ENCODE measurements at places on chromosomes 6 and 20.
A peak's percentile ranks its signal among the peaks of the same experiment; 100 is the strongest.

DNA sequence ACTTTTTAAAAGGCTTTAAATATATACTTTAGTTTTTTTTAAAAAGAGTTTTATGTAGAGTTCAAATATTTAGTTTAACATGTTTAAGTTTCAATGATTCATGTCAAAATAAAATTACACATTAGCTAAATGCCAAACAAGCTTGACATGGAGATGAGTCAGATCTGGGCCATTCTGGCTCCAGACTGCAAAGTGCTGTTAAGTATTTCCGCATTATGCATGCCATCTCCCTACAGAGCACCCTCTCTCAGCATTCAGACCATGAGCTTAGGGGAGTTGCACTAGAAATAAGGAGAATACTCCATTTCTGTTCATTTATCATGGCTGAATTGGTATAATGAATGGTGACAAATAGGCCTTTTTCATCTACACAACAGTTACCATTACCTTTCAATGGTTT is 21.5 kb upstream of the HS3ST5 start:
- DNase-seq, result no peak

DNA sequence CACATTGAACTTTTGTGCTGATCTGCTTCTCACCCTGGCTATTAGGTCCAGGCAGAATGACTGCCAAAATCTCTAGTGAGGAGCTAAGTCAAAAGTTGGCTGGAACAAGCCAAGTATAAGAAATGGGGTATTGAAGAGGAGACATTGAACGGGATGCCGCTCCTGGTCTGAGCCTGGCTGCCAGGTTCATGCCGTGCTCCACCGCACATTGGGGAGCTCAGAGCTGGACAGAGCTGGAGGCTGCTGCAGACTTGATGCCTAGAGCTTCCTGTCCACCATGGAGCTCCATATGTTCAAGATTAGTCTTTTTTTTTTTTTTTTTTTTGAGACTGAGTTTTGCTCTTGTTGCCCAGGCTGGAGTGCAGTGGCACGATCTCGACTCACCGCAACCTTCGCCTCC is 4.1 kb upstream of the IFT52 start:
- DNase-seq, result no peak

- no peak for DNase-seq
These were observed 18.5 kb downstream of the GRM1 start for GRCh38 chr6:146047371-146047770.

DNA sequence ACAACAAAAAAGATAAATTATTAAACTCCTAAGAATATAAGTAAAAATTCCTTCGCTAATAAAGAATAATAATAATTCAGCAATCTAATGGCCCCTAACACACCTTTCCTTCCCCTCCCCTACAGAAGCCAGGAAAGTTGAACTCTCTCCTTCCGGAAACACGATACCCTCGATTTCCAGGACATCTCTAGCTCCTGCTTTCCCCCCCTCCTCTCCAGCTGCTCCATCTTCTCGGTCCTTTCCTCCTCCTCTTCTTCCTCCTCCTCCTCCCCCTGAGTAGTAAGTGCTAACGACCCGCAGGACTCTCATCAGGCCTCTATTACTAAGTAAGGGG is 603 bp downstream of the TASP1 start:
- DNase-seq, result no peak

GRCh38 chr20:35511814-35512420 is 17.5 kb downstream of the C20orf173 start:
- DNase-seq, result peak; percentile 16

GRCh38 chr20:34355427-34355826 is 7.6 kb upstream of the ITCH start:
- no peak for DNase-seq

- no peak for DNase-seq
These were observed 21.7 kb downstream of the TGM6 start for GRCh38 chr20:2402271-2402980.

DNA sequence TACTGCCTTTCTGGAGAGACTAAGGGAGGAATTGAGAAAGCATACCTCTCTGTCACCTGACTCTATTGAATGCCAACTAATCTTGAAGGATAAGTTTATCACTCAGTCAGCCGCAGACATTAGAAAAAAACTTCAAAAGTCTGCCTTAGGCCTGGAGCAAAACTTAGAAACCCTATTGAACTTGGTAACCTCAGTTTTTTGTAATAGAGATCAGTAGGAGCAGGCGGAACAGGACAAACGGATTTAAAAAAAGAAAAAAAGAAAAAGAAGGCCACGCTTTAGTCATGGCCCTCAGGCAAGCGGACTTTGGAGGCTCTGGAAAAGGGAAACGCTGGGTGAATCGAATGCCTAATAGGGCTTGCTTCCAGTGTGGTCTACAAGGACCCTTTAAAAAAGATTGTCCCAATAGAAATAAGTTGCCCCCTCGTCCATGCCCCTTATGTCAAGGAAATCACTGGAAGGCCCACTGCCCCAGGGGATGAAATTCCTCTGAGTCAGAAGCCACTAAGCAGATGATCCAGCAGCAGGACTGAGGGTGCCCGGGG is 43.1 kb upstream of the RNF182 start:
- DNase-seq, result no peak

GRCh38 chr20:32592022-32592421 is 6.9 kb upstream of the NOL4L start:
- no peak for DNase-seq

GRCh38 chr20:17572034-17572638 is 2.3 kb downstream of the DSTN start:
- no peak for DNase-seq

DNA sequence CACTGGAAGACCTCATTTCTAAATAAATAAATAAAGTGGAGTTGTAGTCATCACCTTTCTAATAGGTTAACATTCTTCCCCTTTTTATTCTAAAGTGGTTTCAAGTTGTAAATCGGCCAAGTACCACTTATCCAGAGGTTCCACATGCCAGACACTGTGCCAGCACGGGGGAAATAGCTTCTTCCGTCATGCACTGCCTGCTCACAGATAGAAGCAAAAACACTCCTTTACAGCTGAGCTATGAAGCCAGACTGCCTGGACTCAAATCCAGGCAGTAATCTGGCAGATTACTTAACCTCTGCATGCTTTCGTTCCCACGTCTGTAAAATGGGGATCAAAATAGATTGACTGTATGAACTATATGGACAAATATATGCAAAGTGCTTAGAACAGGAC is 17.2 kb upstream of the SCML4 start:
- peak; percentile 74 for DNase-seq

DNA sequence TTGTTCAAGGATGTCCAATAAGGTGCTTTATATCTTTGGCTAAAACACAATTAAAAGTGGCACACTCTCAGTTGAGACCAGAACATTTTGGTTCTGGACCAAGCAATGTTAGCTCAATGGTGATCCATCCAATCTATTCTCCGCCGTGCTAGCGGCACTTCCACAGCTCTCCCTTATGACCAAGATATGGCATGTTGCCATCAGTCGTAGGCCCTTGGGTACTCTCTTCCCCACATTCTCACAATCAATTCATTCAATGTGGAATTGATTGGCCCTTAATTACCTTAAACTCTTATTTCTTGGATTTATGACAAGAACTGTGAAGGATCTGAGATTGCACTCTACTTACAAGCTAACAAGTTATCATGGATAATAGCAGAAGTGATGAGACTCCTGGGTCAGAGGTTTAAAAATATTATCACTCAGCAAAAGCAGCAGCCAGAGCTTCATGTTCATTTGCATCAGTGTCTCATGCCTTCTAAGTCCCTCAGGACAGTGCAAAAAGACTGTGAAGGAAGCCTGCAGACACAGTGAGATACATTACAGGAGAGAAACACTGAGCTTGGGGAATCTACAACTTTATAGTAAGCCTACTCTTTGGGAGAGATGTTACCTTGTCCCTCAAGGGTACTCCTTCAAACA is 80.0 kb upstream of the ARG1 start:
- no peak for DNase-seq

DNA sequence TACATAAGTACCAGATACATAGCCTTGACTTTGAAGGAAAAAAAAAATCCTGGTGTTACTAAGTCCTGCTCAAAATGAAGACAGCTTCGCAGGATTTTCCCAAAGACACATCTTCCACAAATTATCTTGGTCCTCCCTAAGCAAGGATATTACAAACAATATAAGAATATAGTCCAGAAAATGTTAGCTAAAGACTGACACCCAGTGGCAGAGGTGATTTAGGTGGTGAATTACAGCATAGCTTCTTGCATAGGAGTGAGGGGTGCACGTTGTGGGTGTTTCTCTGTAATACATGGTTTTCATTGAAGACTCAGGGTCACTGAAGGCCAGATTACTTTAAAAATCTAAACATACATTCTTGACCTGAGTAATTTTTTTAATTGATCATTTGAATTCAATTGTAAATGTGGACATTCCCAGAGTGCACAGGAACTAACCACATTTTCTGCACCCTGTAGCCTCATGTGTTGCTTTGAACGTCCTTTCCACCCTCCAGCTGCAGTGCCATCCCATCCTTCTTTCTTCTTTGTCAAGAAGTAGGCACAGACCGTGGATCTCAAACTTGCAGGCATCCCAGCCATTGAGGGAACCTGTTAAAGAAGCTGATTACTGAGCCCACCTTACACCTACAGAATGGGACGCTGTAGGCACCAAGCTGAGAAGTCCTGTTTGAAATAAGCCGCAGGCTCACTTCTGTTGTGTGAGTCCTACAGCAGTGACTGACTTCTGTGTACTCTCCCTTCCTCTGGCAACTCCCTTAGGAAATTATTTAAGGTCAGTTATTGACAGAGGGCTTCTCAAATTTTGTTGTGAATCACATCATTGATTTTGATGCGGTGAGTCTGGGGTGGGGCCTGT is 102.6 kb downstream of the PERP start:
- peak; percentile 45 for DNase-seq

DNA sequence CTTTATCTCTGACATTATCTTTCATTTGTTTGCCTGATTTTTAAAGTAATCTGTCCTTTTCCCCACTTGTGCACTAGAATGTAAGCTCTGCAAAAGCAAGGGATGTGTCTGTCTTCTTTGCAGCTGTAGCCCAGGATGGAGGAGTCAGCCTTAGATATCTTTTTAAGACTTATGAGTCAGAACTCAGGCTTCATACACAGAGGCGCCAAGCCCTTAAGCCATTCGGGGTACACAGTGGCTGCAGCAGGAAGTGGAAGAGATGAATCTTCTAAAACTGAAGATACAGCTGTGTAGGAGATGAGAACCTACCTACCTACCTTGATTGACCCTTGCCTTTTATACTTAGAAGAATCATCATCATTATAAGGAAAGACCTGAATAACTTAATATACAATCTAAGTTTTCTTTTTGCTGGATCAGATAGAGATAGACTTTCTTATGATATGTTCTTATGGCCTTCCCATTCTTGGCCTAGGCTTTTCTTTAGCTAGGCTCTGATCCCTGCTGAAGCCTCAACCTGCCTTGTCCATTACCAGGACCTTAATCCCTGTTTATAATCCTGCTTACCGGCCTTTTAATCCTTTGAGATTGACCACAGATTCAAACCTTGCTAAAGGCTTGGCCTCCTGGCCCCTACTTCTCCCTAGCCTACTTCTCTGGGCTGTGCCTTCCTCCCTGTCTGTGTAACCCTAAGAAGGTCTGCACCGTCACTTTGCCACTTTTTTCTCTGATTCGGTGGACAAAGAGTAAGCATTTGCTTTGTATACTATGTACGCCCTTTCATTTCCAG is 304.5 kb downstream of the PRL start:
- DNase-seq, result no peak

DNA sequence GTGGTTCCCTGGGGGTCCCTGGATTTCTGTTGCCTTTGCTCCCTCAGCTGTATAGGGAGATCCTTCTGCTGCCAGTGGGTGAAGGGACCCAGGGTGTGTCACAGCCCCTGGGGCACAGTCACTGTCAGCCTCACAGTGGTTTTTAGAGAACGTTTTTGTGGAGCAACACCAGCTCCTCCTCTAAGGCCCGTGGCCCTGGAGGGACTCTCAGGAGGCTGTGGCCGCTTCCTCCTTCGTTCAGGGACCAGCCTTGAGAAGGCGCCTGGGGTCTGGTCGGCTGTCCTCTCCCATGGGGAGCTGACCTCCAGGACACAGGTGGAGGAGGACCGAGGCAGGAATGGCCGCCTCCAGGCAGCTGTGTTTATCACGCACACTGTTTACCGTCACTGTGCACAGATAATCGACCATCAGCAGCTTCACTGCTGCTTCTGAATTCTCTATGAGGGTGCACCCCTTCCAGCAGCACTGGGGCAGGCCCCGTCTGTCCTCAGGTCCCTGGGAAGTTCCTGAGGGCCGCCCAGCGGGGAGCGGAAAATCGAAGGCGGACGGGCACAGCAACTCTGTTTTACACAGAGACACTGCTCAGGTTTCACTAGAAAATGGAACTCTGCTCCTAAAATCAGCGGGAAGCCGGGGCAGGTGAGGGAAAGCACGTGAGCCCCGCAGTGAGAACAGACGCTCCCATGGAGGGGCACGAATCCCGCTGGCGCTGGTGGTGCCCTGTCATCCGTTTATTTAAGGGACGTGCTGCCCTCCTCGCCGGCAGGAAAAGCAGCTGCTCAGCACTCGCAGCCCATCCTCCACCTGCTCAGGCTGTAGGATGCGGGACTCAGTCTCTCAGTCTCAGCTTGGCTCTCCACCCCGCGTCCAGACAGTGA is 10.4 kb upstream of the FRMD1 start:
- no peak for DNase-seq

DNA sequence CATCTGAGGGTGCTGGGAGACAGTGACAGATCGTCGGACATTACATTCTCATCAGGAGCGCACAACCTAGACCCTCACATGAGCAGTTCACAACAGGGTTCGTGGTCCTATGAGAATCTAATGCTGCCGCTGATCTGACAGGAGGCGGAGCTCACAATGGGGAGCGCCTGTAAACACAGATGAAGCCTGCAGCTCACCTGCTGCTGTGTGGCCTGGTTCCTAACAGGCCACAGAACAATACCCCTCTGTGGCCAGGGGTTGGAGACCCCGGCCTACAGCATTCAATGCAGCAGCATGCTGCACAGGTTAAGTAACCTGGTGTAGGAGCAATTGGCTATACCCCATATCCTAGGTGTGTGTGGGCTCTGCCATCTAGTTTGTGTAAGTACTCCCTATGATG is 19.5 kb downstream of the ANKRD60 start:
- no peak for DNase-seq

GRCh38 chr20:55632592-55632991 is 372.7 kb downstream of the CBLN4 start:
- DNase-seq, result no peak

- no peak for DNase-seq
These were observed 14.3 kb downstream of the THEMIS start for GRCh38 chr6:127886603-127887002.

DNA sequence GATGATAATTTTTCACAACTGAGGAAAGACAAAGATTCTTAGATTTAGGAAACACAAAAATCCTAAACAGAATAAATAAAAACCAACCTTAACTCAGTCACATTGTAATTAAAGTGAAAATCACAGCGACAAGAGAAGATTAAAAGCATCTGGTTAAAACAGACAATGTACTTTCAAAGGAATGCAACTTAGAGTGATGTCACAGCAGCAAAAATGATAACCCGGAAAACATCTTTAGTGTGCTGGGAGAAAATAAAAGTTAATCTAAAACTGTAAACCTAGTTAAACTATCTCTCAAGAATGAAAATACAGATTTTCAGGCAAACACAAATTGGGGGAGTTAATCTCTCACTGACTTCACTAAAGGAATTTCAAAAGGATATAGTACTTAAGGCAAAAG is 76.8 kb upstream of the OGFRL1 start:
- DNase-seq, result no peak

- DNase-seq, result no peak
These were observed 93.6 kb downstream of the ARMC2 start for GRCh38 chr6:108941859-108942258.

GRCh38 chr6:166313255-166314070 is 5.3 kb upstream of the PRR18 start:
- no peak for DNase-seq
